ENCODE measurements at places on chromosomes 4 and X.

GRCh38 chr4:165944900-165945299, 71.9 kb downstream of the TLL1 start:
- no peak for DNase-seq

DNA sequence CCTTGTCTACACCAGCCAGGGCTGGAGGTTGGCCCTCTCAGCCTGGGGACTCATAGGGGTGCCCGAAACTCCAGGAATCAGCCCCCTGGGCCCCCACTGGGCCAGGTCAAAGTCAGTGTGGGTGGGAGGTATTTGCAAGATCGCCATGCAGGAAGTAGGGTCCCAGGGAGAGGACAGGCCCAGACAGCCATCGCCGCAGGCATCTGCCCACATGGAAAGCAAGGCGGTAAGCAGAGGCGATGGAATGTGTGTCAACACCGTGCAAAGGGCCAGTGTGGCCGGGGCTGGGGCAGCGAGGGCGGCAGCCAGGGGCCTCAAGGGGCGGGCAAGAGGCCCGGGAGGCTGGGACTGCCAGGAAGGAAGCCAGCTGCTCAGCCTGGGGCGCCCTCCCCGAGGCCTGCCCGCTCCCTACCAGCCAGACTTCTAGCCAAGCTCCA, 19.3 kb upstream of the DUSP9 start:
- no peak for DNase-seq

DNA sequence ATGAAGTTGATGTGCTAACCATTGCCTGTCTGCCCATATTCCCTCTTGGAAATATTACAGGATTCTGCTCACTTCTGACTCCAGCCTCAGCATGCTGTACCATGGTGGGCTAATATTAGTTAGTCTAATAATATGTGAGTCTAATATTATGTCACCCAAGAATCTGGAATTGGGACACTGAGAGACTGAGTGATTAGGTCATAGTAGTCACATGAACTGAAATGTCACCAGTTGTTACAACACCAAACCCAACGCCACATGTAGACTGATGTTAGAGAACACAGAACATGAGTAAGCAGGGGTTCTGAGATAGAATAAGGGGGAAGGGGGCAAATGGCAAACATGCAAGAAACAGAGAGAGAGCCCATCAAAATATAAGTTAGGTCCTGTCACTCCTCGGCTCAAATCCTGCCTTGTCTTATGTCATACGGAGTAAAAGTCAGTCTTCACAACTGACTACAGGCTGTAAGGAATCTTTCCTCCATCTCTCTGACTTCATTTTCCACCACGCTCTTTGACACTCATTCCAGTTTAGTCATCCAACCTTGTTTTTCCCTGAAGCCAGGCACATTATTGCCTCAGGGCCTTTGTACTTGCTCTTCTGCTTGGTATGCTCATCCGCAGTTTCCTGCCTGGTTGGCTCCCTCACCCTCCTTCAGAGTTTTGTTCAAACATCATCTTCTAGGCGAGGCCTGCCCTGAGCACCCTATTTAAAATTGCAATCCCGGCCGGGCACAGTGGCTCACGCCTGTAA, 9.6 kb upstream of the SLAIN2 start:
- DNase-seq: no peak

DNA sequence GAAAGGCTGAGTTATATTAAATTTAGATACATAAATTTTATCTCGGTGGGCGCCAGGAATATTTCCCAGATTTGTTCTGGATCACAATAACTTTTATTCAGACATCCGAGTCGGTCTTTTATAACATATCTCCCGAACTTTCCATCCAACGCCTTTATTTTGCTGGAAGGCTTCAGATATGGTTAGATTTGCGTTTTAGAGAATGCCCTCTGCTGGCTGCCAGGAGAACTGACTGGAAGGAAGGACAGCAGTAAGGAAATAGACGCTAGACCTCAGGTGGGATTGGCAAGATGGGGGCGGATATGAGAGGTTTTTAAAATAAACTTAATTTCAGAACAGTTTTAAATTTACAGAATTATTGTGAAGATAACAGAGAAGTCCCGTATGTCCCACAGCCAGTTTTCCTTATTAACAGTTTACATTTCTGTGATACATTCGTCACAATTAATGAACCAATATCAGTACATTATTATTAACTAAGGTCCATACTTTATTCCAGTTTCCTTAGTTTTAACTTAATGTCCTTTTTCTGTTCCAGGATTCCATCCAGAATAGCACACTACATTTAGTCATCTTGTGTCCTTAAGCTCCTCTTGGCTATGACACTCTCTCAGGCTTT, 4.6 kb upstream of the KANTR start:
- no peak for DNase-seq

- no peak for DNase-seq
Measured at GRCh38 chr4:187558391-187558790, 437.2 kb upstream of the ZFP42 start.

DNA sequence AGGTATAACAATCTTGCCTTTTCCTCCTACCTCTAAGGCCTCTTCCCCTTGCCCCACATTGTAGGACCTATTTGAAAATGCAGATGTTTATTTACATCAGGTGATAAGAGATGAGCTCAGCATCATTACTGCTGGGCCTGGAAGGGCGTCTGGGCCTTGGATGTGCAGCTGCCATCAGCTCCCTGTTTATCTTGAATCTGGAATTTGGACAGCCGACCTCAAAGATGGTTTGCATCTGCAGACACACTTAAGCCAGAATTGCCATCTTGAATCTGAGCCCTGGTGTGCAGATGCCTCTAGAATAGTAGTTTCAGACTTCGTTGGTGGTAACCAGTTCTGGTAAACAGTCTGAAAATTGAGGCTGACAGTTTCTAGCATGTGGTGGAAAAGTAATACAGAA, 59.0 kb downstream of the FAM193A start:
- DNase-seq: no peak

- DNase-seq: no peak
Measured at GRCh38 chr4:101784957-101785356, 5.6 kb upstream of the BANK1 start.

GRCh38 chr4:52051615-52052474, 741 bp downstream of the SPATA18 start:
- no peak for DNase-seq

DNA sequence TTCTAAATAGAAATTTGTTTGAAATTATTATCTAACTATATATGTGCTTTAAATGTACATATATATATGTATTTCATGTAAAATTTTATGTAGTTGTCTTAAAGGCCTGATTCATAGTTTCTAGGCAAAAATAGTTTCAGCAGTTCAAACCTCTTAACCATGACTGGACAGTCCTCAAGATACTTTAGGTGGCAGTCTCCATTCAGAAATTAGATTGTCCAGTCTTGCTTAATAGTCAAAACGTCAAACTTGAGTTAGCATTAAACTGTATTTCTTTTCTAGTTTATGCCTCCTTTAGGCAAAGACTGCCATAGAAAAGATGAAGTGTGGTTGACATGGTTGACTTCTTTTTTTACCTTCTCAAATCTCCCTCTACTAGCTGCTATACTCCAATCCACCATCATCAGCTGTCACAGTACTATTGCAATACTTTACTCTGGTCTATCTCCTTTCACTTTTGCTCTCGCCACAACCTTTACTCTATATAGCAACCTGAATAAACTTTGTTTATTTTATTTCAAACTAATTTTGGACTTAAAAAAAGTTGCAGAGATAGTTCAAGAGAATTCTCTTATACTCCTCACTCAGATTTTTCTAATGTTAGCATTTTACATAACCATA, 395.6 kb upstream of the DIPK2B start:
- no peak for DNase-seq

DNA sequence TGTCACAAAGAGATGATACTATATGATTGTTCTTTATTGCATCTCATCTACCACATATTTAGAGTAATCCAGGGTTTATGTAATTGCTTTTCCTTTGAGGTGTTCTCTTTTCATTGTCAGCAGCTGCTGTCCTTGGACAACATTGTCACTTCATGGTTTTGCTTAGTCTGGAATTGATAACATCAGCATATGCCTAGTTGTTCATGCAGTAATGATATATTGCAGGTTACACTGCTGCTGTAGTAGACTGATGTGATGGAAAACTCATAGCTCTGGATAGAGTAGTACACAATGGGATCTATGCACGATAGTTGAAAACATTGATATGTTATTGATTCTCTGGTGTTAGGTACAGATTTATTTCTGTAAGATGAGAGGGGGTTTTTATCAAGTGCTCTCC, 13.7 kb downstream of the NEIL3 start:
- no peak for DNase-seq

DNA sequence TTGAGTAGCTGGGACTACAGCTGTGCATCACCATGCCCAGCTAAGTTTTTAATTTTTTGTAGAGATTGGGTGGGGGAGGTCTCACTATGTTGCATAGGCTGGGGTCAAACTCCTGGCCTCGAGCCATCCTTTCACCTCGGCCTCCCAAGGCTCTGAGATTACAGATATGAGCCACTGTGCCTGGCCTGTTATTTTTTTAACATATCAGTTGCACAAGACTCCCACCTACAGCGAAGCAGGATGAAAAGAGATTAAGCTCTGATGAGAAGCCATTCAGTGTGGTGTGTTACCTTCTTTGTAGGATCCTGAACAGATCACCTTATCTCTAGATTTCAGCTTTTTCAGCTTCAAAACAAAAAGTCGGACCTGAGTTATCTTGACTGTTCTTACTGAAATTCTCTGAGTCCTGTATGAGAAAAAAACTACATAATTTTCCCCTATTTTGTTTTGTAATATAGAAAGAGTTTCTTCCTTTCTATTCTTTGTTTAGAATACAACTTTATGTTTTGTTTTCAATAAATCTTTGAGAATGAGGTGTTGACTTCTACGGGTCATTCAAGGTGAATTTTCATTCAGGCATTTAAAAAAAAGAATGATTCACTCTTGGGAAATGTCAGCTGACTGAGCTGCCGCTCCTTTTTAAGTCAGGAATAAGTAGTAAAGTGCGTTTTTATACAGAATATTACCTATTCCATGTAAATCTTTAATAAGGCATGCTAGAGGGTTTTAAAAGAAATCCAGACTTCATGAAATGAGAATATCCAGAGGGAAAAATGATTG, 134.6 kb downstream of the ARSF start:
- DNase-seq: no peak

- DNase-seq: no peak
Measured at GRCh38 chr4:65089666-65090065, 580.6 kb downstream of the EPHA5 start.

DNA sequence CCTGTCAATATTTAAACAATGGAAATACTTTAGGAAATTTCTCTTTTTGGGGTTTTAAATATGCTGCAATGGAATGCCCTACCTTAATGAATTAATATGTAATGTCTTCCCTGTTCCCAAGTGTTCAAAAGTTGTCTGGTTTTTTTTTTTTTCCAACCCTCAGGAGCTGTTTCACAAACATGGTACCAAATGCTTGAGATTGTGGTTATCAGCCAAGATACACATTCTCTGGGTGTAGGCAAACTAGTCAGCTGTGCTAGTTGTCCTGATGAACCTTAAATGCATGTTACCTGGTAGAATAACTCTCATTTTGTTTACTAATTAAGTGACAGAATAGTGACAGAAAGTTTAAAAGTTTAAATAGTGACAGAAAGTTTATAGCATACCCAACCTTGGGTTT, 50.7 kb downstream of the FHL1 start:
- DNase-seq: no peak

GRCh38 chrX:38754102-38754790, 47.0 kb upstream of the MID1IP1 start:
- DNase-seq: no peak

- DNase-seq: no peak
Measured at GRCh38 chrX:22134681-22135080, 102.6 kb downstream of the PHEX start.

DNA sequence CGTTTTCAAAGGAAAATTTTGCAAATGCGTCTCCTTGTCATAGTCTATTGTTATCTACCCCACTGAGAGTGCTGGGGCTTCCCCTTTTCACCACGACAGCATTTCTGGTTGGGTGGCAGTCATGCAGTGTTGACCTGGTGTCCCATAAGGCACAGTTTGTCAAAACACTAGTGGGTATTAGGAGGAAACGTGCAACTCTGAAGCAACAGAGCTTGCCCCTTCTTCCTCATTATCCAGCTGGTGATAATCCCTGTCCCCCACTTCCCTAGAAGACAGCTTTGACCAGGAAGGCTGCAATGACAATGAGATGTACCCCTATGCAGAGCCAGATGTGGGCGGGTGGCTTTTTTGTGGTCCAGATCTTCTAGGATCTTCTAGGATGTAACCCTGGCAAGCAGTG, 1.8 kb downstream of the TBC1D1 start:
- DNase-seq: no peak

DNA sequence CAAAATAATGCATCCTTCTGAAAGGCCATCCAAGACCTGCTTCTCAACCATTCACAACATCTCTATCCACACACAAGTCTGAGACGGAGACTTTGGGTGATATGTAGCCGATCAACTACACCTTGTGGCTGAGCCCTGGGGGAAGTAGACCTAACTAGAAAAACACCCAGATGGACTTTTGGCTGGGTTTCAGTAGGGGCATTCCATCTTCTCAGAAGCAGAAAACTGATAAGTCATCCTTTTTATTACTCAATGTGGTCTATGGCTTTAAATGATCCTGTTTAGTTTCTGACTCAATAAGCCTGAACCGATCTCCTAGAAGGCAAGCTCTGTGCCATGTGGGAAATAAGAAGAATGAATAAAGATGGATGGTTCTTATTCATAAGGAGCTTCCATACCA, 82.5 kb upstream of the AFF2 start:
- no peak for DNase-seq

DNA sequence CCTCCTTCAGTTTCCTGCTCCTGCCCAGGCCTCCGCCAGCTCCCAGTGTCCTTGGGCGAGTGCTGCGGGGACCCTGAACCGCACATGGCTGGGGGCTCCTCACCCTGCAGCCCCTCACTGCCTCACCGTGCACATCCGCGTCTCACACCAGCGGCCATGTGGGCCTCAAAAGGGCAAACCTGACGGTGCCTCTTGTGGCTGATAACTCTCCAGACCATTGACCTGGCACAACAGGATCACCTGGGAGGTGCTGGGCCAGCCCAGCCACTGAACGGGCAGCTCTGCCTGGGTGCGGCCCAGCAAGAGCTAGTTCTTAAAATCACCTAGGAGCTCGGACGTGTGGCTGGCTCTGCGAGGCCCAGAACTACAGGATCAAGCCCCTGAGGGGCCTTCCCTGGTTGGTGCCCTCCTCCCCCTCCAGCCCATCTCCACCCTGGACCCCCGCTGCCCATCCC, 4.1 kb upstream of the S100P start:
- DNase-seq: no peak

DNA sequence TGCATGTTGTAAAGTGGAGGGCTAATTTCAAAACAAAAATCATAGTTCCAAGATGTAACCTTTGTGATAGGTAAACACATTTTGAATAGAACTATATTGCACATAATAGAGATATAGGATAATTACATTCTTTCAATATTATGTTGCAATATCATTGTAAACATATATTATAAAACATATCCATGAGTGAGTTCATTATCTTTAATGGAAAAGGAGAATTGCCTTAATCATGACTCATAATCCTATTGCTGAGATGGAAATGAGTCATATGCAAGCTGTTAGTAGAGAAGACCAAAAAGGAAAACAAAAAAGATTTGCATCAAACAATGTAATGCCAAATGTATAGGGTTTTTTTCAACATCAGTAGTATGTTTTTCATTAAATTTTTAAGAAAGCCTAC, 73.7 kb upstream of the WDR44 start:
- DNase-seq: no peak

All from activated naive CD4-positive, alpha-beta T cell (primary cell).